ENCODE measurements at places on chromosomes 2 and 18.

- DNase-seq = no peak
These were observed 43.0 kb upstream of the CCDC68 start for GRCh38 chr18:55002261-55002660.

- DNase-seq = no peak
These were observed 296.3 kb upstream of the KCNJ3 start for GRCh38 chr2:154402213-154402612.

DNA sequence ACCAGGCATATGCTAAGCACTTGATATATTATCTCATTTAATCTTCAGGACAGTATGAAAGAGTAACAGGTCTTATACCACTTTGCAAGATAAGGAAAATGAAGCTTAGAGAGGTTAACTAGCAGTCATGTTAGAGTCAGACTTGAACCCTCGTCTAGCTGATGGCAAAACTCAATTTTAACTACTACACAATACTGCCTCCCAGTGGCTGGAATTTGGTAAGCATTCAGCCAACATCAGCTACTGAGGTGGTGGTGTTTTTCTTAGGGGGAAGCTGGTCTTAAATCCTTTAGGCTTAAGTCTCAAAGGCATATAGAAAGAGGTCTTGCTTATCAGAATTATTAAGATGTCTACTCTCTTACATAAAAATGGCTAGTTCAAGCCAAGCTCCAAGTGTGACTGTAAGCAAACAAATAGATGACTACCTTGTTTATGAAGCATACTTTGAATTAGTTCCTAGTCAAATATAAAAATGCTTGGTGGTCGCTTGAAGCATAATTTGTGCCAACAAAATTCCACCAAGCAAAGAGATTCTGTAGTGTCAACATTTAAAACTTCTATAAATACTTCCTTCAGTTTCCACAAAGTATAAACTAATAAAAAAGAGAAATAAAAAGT is 325.4 kb upstream of the FIGN start:
- DNase-seq = peak; percentile 22

- DNase-seq = no peak
These were observed 376.6 kb downstream of the PTH2R start for GRCh38 chr2:208783184-208783583.

DNA sequence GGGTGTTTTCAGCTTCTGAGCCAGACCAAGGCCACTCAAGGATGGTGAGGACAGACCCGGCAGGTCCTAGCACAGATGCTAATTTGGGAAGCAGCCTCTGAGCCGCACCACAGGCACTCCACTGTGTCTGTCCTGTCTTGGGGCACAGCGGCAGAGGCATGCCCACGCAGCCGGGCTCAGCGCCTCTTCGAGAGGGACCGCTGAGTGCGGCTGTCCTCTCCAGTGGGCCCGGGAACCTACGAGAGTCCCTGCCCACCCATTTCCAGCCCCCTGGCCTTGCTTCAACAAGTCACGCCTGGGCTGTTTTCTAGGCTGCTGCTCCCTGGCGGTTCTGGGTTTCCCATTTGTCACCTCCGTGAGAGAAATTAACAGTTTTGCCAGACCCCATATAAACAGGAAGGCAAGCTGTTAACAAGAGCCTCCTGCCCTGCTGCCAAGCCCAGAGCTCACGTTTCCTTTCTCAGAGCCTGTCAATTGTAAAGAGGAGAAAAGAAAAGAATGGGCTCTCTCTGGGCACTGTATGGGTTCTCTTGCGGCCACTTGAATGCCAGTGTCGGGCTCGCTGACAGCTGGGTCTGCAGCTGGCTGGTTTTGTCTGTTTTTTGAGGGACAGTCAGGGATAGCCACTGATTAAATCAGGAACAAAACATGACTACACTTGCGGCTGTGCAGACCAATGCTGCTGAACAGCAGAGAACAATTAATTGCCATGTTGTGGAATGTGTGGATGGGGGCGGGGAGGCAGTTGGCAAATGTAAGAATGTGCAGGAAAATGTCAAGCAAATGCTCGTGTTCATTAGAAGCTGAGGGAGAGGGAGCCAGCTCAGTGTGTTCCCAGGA is 30.6 kb downstream of the TMEM17 start:
- no peak for DNase-seq

- peak; percentile 72 for DNase-seq
These were observed 19.3 kb downstream of the ALPK2 start for GRCh38 chr18:58609536-58609993.

- no peak for DNase-seq
These were observed 15.9 kb upstream of the SERPINB11 start for GRCh38 chr18:63686871-63687270.

DNA sequence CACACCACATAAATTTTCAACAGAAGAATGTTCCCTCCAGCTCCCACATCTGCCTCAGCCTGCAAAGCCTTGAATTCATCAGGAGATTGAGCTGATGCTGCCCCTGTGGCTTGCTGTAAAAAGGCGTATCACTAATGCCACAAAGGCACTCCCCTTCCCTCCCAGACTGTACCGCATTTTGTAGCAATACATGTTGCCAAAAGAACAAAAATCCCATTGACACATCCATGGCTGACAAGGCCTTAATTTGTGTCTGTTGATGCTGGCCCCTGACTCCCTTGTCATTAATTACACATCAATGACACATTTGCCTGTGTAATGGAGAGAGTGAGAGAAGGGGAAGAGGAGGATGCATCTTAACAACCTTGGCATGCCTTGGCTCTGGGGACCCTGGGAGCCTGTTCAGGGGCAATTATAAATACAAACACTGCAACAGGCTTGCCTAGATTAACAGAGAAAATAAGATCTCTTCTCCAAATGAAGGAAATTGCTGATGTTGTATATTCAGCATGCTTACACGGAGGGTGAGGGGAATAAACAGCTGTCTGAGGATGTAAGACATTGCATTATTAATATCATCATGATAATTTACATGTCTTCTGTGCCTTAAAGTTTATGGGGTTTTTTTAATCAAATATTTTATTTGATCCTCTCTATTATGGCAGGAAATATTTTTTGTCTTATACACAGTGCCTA is 264.0 kb downstream of the SUCLG1 start:
- DNase-seq = no peak

GRCh38 chr2:234694244-234695013 is 197.5 kb upstream of the ARL4C start:
- no peak for DNase-seq

- DNase-seq = no peak
These were observed 246.0 kb upstream of the KCNJ3 start for GRCh38 chr2:154452471-154452870.

GRCh38 chr2:129229830-129230441 is 749.5 kb upstream of the RAB6C start:
- DNase-seq = no peak

GRCh38 chr2:8528863-8529262 is 153.0 kb upstream of the ID2 start:
- no peak for DNase-seq

DNA sequence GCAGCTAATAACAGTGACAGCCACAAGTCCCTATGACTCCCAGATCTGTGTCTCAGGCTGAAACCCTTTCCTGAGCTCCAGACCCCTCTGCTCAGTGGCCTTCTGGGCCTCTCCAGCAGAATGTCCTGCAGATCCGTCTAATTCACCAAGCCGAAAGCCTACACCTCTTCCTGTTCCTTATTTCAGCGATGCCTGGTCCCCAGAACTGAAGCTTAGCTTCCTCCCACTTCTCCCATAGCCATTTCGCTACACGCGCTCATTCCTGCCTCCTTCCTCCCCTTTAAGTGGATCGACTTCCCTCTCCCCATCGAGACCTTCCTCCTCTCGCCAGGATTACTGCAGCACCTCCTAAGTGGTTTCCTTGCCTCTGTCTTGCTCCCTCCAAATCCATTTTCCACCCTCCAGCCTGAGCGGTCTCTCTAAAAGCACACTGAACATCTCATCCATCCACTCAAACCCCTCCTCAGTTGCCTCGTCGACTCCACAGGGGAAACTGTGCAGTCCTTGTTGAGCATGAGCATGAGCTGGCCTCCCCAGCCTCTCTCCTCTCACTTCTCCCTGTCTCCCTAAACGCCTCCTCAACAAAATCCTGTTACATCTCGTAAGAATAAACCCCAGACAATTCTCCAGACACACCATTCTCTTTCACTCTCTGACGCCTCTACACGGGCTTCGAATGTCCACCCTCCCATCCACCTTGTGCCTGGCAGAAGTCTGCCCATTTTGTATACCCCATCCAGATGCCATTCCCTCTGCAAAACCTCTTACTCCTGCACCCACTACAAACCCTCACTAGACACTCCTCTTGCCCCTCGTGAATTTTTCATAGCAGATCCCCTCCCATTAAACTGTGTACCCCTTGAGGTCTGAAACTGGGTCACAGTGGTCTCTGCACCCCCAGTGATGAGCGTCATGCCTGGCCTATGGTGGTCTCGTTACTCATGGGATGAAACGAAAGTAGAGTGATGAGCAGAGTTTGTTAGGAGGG is 232.6 kb downstream of the ATAD2B start:
- DNase-seq = no peak

DNA sequence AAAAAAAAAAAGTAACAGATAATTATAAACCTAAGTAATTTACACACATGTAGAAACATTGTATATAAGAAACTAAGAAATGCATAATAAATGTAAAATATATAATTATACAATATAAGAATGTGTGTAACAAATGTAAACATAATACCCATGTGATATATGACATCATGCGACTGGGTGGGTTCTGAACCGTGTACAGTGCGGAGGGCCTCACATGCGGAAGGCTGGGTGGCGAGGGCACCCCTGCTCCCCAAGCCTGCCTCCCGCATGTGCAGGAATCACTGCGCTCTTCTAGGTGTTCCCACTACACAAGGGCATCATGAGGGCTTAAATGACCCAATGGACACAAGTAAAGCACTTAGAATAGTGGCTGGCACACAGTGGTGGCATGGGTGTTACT is 2.0 kb downstream of the PTPN18 start:
- DNase-seq = no peak

DNA sequence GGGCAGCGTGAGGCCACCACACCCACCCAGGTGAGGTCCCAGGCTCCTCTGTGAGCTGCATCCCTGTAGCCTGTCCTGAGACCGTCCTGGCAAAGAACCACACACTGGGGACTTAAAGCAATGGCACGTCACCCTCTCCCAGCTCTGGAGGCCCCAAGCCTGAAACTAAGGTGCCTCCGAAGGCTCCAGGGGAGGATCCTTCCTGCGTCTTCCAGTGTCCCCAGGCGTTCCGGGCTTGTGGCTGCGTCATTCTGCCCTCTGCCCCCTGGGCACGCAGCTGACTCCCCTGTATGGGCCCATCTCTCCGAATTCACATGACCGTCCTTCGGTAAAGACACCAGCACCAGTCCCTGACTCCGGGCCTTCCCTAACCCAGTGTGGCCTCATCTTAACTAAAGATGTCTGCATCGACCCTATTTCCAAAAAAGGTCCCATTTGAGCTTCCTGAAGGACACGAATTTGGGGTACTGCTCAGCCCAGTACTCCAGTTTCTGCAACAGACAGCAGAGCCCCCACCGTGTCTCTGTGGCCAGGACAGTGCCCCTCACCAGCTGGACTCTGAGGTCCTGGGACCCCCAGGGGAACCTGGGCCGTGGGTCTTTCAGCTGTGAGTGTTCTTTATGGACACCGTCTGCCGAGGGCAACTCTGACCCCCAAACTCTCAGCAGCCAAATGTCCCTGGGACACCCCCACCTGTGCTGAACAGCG is 75.2 kb upstream of the CTDP1 start:
- no peak for DNase-seq

GRCh38 chr2:111035830-111036441 is 84.8 kb upstream of the BCL2L11 start:
- no peak for DNase-seq

- no peak for DNase-seq
These were observed 36.0 kb upstream of the DYNC2LI1 start for GRCh38 chr2:43737855-43738254.

GRCh38 chr2:72236445-72237067 is 88.9 kb upstream of the CYP26B1 start:
- no peak for DNase-seq

GRCh38 chr2:217951091-217951490 is 51.7 kb downstream of the TNS1 start:
- no peak for DNase-seq

DNA sequence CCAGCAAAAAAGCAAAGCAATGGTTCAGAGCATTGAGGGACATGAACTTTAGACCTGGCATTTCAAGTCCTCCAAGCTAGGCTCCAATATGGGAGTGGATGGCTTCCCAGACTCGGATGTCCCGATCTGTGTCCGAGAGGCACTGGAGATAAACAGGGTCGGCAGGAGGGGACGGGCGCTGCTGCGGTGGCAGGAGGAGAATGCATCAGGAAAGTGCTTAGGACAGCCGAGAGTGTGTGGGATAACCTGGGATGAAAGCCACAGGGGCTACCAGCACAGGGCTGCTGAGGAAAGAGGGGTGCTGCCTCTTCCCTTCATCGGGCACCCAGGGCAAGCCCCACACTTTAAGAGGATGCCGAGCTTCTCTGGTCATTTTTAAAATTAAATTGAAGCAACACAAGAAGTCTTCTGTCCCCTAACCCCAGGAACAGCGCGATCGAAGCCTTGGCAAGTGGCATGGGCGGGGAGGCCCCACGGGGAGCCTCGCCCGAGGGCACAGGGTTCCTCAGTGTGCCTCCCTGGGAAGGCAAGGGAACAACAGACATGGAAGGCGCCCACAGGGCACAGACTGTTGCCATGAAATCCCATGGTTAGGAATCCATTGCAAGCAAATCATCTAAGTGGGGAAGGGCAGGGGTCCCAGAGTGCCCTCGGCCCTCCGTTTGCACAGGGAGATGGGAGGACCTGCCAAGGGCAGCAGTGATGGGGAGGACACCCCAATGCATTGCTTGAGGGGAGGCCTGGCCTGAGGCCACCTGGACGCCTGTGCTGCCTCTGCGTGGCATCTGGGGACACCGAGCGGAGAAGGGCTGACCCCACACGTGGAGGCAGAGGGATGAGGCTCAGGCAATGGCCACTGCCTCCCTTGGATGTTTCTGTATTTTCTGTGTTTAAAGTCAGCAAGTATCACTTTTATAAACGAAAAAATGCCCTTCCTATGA is 78.5 kb upstream of the GPC1 start:
- DNase-seq = no peak

- DNase-seq = no peak
These were observed 48.7 kb downstream of the ST3GAL5 start for GRCh38 chr2:85840091-85840490.

DNA sequence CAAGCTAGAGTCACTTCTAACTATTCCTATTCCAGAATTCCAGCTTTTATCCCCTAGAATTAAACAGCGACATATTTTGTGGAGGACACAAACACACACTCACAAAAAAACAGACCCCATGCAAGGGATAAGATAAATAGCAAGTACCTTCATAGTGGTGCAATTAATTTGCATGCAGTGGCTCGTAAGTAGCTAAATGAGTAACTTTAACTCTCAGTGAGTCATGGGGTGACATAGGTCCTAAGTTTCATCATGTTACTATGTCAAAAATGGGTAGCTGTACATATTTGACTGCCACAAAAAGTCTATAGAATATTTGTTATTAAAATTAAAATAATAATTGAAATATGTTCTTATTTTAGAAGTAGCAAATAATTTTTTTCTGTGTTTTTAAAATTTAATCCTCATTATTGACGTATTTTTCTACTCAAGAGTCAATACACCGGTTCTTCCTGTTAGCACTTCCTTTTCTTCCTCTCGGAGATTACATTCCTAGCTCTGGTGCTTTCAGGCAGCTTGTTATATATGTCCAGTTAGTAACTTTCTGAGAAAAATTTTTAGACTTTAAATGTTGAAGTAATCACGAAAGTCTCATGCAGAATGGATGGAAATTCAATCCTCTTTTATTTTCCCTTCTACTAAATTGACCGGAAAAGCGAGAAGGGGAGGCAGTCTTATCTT is 247.0 kb downstream of the KCNH7 start:
- peak; percentile 3 for DNase-seq
